ENCODE measurements at places on chromosomes 5 and 9.

GRCh38 chr9:136596630-136597031 is 50.8 kb upstream of the NOTCH1 start:
- no peak for DNase-seq

DNA sequence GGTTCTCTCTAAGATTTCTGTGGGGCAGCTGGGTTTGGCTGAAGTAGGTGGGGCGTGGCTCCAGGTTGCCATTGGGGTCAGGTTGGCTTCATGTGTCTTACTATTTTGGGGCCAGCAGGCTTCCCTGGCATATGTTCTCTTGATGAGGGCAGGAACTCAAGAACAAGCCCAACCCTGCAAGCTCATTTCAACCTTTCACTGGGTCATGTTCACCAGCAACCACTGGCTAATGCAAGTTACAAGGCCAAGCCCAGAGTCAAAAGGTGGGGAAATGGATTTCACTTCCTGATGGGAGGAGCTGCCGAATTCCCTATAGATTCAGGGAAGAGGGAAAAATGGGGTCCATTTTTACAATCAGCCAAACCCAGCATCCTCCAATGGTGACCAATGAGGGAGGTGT is 34.0 kb upstream of the HAND1 start:
- DNase-seq: no peak

- no peak for DNase-seq
Measured at GRCh38 chr5:37738057-37738691, 101.7 kb downstream of the GDNF start.

- DNase-seq: no peak
Measured at GRCh38 chr5:170357955-170358444, 31.2 kb downstream of the KCNMB1 start.

GRCh38 chr9:106883030-106883429 is 20.1 kb downstream of the ZNF462 start:
- DNase-seq: no peak

GRCh38 chr5:125311743-125312142 is 565.3 kb upstream of the ZNF608 start:
- no peak for DNase-seq

DNA sequence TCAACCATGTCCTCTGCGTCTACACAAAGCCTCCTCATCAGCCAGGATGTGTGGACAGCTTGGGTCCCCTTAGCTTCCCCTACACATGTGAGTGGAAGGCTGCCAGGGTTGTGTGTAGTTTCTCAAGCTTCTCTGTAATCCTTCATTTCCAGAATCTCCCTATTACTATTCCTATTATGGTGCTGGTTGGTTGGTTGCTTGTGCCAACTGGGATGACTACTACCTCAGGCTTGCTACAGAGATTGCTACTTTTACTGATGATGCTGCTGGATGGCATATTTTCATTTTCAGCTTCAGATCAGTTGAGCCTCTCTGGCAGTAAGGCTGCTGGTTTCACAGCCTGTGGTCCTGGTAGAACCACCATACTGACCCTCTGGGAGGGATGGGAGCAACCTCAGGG is 39.9 kb downstream of the ATG10 start:
- DNase-seq: no peak

DNA sequence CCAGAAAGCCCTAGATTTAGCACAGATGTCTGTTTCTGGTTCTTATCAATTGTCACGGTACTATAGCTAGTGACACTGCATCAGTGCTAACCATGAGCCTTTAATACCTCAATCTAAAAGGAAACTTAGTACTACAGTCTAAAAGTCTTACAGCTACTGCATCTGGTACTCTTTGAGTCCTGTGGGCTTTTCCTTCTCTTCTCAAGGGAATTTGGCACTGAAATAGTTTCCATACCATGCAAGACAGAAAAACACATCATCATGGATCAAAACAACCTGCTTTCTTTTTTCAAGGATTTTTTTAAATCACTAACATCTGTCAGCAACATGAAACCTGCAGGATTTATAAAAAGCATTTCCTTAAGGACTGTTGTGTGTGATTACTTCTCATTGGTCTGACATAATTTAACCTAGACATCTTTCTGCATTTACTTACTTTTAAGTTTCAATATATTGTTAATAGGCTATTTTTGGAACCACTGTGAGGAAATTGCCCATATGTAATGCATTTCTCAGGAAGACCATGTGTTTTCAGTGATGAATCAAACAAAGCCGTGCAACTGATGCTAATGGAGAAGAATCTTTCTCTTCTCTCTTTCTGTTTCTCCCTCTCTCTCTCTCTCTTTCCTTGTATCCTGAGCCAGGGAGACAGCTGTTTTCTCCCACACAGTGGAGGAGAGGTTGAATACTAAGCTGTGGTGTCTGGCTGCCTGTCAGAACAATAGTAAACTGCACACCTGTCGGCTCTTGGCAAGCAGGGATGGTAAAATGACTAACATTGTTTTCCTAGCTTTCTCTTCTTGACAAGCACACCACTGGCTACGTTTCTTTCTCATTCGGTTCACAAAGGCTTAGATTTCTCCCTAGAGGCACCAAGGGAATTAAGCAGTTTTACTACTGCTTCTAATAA is 273.4 kb downstream of the CSNK1G3 start:
- no peak for DNase-seq

- DNase-seq: no peak
Measured at GRCh38 chr5:115336201-115336720, 39.8 kb upstream of the CCDC112 start.

DNA sequence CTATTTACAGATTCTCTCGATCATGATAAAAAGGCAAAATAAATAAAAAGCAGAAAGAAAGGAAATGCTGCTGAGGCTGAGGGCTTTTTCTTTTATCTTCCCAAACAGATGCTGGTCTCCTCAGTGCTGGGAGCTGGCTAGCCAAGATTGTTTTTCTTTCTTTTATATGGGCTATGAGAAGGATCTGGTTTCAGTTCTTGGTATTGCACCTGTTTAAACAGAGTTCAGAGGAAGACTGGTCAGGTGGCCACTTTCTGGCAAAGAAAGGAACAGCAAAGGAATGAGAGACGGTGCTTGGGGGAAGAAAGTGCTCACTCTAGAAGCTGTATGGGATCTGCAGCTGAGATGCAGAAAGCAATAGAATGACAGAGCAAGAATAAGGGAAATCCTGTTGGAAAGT is 88.9 kb downstream of the SLF1 start:
- DNase-seq: no peak

GRCh38 chr5:91229031-91229727 is 153.9 kb downstream of the ARRDC3 start:
- DNase-seq: no peak

DNA sequence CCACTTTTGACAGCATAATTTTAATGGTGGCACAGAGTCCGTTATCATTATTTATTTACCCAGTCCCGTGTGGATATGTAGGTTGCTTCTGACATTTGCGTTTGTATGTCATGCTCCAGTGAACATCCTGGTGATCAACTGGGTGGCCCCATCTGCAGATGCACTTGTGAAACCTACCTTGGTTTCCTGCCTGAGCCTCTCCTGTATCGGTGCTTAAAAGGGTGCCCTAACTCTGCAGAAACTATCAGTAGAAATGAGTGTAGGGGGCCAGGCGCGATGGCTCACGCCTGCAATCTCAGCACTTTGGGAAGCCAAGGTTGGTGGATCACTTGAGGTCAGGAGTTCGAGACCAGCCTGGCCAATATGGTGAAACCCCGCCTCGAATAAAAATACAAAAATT is 92.1 kb upstream of the IER5L start:
- no peak for DNase-seq

GRCh38 chr5:143671674-143672569 is 140.0 kb upstream of the HMHB1 start:
- no peak for DNase-seq

DNA sequence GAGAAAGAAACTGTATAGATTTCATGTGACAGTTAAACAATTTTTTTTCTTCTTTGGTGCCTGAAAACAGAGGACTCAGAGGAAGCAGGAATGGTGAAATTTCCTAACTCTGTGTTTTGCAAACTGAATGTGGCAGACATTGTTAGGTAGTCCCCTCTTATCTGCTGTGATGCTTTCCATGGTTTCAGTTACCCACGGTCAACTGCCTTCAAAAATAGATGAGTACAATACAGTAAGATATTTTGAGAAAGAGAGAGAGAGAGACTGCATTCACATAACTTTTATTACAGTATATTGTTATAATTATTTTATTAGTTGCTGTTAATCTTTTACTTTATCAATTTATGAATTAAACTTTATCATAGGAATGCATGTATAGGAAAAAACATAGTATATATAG is 627.2 kb downstream of the CCDC171 start:
- DNase-seq: no peak

DNA sequence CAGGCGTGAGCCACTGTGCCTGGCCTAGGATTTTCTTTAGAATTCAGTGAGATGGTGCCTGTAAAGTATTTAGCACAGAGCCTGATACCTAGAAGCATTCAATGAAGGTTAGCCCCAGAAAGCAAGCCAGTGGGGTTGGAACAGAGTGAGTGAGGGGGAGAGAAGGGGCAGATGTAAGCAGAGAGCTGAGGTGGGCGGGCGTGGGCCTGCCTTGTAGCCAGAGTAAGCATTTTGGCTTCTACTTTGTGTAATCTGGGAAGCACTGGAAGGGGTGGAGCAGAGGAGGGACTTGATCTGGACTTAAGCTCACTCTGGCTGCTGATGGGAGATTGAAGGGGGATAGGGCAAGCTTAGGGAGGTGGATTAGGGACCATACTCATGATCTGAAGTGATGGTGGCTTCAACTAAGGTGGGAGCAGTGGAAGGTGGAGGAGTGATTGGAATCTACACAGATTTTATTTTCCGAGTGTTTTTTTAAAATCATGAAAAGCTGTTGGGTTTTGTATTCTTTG is 2.6 kb downstream of the EXOSC2 start:
- no peak for DNase-seq

- DNase-seq: no peak
Measured at GRCh38 chr5:38417658-38418017, 138.8 kb downstream of the LIFR start.

GRCh38 chr9:33106827-33107621 is 30.6 kb upstream of the SMU1 start:
- DNase-seq: no peak

GRCh38 chr9:98995971-98996504 is 52.3 kb downstream of the COL15A1 start:
- no peak for DNase-seq

DNA sequence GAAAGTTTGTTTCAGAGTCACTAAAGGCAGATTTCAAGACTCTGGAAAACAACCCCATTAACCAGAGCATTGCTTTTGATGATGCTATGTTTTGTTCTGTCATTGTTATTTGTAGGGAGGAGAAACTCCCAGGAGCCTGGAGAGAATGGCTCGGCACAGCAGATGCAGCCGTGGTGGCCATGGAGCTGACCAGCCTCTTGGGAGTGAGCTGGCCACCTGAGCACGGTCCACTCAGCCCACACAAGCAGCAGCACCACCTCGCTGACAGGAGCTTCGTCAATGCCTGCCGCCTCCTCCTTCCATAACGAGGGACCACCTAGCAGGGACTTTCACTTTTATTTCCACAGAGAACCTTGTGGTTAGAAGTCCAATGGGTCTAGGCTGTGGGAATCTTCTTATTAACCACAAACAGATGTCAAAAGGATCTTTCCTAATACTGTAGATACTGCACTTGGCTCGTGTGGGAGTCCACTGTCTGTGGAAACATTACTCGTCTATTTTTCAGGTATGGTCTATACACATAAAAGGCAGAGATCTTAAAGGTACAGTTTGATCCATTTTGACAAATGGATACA is 21.0 kb upstream of the SMIM32 start:
- no peak for DNase-seq

DNA sequence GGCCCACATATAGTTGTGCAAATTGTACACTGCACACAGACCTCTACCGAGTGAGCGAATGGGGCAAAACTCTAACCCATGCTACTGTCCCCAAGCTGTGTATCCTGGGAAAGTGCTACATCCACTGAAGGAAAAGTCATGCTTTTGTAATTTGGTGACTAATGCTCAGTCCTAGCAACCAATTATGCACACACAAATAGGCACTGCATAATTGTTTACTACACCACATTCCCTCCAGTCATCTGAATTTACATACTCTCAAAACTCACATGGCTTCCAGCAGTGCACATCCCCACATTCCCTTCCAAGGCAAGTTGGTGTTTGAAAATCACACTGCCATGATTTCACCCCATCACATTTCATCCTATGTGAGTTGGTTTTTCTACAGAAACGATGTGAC is 125.9 kb upstream of the OSMR start:
- no peak for DNase-seq

DNA sequence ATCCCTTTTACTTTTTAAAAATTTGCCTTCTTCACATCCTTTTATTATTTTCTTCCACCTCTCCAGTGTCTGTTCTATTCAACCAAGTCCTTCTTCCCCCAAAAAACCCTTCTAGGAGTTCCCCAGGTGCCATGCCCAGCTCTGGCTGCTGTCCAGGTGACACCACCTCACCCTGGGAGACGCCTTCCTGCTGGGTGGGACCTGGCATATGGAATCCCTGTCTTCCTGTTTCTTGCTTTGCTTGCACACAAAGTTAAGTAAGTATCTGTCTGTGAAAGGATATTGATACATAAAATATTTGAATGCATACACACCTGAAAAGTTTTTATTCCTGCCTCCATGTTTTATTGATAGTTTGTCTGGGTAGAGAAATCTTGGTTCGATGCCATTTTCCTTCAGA is 23.1 kb upstream of the MED10 start:
- DNase-seq: no peak

- no peak for DNase-seq
Measured at GRCh38 chr5:116388564-116389258, 185.9 kb downstream of the SEMA6A start.

DNA sequence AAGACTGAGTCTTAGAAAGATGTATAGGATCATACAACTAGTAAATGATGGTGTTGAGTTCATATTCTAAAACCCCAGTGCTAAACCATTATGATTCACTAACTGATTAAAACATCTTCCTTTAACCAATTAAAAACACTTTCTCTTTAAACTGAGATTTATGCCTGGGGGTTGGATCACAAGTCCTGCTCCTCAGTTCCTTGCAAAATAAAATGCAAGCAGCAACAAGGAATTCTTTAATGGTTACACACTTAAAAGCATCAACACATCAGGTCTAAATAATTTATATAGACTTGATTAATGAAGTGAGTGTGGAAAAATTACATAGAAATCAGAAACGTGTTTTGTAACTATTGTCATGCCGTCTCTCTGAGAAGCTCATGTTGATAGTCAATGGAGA is 189.2 kb downstream of the TARS1 start:
- DNase-seq: no peak

DNA sequence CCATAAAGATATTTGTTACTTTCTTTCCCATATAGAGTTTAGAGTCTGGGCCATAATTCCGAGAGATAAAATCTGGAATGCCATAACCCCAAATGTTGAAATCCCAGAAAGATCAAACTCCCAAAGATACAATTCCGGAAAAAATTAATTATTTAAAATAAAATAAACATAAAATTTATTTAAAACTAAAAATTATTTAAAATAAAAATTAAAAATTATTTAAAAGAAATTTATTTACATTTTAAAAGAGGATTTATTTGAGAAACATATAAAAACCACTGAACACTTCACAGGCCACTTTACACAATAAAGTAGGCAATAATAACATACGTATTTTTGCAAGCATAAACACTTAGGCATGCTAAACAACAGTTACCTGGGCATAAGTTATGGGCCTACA is 57.9 kb downstream of the SHC3 start:
- no peak for DNase-seq

GRCh38 chr5:10478436-10478835 is 36.8 kb downstream of the ROPN1L start:
- no peak for DNase-seq
